ENCODE measurements at places on chromosomes 4 and X.

- DNase-seq = no peak
These were observed 259.1 kb upstream of the CPEB2 start for GRCh38 chr4:14743172-14743571.

DNA sequence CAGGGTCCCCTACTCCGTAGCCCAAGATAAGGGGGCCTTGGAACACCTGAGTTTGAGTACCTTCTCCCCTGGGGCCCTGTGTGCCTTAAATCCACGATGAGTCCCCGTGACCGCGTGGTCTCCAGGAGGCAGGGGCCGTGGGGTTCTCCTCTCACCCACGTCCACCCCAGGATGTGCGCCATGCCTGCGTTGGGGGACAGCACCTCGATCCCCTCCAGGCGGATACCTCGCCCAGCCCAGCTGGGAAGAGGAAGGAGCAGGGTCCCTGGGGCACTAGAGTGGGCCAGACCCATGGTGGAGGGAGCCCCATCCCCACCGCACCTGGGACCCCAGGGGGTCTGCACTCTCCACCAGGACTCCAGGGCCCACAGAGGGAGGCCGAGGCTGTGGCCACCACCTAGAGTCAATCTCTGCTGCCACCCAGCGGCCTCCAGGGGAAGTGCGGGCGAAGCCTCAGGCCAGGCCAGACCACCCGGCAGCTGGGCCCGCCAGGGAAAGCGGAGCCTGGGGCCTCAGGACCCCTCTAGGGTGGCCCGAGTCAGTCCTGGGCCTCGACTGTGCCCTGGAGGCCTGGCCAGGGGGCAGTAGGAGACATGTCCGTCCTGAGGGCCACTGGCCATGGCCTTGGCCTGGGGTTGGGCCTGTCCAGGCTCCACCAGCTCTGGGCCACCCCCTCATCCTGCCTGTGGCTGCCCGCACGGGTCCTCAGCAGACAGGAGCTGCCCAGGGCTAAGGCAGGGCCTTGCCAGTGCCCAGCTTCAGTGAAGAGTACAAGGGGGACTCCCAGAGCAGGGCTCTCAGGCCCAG, 55.0 kb downstream of the FAM53A start:
- peak; percentile 30 for DNase-seq

DNA sequence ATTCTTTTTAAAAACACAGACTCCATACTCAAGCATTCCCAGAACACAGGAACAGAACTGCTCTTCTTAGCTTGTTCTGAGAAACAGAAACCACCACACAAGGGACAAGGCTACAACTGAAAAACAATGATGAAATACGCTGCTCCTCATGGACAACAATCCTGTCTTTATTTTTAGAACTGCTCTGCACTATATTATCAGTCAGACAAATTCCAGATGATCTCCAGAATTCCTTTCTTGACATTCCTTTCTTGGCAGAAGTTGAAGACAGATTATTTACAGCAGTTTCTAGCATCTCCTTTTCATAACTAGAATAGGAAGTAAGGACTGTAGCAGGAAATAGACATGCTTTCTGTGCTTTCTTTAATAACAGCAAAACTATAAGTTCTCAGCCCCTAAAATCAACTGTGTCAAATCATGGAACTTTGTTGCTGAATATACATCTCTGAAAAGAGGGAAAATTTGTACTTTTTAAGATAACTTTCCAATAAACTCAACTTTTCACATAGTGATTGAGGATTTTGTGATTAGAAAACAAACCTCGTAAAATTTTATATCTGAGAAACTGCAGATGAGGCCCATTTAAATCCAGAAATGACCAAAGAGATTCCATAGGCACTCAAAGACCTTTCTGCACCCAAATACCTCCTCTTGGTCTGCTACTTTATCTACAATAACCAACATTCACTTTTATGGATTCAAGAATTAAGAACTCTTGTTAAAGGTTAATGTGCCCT, 35.9 kb downstream of the ANTXR2 start:
- peak; percentile 56 for DNase-seq

- no peak for DNase-seq
These were observed 126.8 kb downstream of the NFKB1 start for GRCh38 chr4:102627831-102628523.

DNA sequence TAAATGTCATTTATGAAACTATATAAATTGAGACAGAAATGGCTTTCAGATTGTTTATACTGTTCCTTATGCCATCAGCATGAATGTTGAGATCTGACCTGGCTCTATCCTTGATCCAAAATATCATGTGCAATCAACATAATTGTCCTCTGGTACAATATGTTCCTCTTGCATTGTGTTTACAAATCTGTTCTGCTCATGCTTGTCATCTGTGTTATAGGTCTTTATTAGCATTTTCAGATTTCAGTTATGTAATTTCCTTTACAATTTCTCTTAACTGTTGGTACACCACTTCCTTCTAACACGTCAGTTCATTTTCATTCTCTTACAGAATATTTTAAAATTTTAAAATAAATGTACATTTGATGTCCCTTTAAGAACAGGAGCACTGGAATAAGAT, 1.6 kb downstream of the HPGD start:
- DNase-seq = no peak

DNA sequence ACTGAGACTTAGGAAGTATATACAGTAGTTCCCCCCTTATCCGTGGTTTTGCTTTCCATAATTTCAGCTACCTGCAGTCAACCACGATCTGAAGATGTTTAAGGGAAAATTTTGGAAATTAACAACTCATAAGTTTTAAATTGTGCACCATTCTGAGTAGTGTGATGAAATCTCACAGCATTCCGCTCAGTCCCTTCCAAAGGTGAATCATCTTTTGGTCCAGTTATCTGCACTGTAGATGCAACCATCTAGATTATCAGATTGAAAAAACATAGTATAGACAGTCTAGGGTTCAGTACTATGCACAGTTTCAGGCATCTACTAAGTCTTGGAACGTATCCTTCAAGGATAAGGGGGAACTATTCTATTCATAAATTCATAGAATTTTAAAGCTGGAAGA, 109.0 kb downstream of the ANXA3 start:
- DNase-seq = no peak

DNA sequence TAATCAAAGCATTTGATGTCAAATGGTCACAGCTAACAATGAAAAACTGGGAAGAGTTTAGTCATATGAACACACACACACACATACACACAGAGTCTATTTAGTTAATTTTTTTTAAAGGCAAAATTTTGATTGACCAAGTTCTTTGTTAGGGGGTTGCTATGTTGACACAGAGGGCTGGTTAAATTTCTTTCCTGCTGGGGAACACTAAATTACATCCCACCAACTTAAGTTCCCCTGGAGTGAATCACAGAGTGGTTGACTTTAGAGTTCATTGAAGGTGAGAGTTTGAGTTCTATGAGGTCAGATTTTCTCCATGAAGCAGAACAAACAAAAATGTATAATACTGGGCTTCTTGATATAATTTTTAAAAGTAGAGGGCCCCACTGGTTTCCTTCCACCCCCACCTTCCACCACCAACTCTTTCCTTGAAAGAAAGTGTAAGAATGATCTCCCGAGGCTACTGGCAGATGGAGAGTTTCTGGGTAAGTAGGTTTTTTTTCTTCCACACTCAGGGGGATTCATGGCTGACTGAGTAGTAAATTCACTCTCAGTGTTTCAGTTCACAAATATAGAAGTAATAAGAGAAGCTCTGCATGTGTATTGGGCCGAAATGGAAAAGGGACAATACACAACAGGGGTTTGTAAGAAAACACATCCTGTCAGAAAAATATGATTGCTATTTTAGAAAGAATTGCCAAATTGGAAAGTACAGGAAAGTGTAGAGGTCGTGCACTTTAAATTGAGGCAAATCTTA, 917.0 kb upstream of the LCORL start:
- no peak for DNase-seq

DNA sequence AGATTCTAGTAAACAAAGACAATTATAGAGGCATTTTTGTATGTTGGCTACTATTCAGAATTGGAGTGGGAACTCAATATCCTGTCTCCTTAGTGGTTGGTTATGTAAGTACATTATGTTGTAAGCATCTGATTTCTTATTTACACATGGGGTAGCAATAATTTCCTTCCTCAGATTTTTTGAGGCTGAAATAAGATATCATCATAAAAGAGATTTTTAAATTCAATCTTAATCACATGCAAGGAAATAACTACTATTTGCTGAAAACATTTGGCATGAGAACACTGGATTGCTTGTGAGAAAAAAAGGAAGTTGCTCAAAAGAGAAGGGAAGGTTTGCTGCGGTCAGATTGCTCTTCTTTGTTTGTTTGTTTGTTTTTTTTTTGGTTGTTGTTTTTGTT, 437.7 kb upstream of the HS3ST1 start:
- DNase-seq = no peak

GRCh38 chr4:30953799-30954198, 233.6 kb downstream of the PCDH7 start:
- no peak for DNase-seq

- no peak for DNase-seq
These were observed 9.5 kb downstream of the GNRHR start for GRCh38 chr4:67744561-67745283.

DNA sequence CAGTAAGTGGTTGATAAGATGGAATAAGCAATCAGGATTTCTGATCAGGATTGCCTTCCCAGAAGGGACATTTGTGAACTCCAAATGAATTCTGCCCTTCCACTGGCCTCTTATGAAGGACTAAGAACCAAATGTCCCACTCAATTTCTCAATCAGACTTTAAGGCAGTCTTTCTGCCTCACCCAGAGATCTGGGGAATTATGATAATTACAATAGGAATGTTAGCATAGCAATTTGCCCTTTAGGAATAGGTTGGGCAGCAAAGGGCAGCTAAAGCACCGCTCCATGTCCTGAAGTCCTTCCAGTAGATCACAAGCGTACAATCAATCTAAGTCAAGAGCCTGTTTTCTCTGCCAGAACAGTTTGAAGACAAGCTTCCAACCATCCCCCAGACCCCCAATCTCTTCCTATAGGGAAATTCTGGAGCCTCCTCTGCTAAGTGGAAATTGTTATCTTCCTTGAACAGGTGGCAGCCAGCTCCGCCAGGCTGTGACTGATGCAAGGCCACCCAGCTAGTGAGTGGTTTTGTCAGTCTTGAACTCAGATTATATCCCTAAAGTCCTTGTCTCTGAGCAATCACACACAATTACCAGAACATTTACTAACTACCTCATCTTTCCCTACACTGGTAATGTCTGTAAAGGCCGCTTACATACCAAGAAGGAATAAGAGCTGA, 18.6 kb downstream of the NKX3-2 start:
- DNase-seq = no peak

GRCh38 chr4:168433571-168433970, 46.7 kb downstream of the DDX60L start:
- no peak for DNase-seq

- DNase-seq = no peak
These were observed 14.9 kb upstream of the PPEF1 start for GRCh38 chrX:18692541-18692940.

DNA sequence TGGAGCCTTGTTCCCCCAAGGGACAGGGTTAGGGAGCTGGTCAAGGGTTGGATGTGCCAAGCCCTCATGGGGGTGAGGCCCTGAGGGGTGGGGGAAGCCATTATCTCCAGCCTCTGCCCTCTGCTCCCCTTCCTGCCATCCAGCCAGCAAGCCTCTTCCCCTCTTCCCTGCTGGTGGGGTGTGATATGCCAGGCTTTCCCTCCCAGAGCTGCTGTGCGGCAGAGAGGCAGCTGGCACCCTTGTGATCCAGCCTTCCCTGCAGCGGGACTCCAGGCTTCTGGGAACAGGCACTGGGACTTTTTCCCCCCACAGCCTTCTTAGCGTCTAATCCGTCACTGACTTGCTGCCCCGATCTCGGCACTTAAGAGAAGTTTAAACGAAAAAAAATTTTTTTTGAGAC, 6.3 kb downstream of the SSR4 start:
- no peak for DNase-seq

- DNase-seq = no peak
These were observed 184.4 kb downstream of the GLUD2 start for GRCh38 chrX:121231566-121232358.

DNA sequence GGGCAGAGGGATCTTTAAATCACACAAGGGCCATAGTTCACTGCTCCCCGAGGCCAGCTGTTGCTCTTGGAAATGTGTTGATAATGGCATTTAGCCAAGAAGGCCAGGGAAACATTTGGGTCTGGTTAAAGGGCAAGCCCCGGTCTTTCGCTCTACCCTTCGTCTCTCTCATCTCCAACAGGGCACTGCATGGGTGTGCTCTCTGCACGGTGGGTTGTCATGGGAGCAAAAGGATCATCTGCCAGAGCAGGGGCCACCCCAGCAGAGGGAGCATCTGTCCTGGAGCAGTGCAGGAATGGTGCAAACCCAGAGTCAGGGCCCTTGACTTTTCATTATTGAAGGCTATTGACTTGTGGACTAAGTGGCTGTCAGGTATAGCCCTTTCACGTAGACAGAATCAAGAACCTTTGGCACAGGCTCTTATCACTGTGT, 22.7 kb upstream of the PGRMC2 start:
- no peak for DNase-seq

DNA sequence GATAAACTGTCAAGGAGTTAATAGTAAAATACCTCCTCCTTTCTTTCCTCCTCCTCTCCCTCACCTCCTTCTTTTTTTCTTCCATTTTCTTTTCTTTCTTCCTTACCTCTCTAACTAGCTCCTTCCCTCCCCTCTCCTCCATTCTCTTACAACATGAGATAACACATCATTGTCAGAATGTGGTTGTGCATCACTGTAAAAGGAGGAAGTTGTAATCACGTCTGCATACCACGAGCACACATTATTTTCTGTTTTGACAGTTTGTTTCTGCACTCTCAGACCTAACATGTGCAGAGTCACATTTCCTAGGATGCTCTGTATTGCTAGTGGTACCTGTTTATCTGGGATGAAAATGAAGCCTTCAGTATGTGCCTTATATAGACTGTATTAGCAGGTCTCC, 9.1 kb downstream of the SLIT2 start:
- no peak for DNase-seq

- no peak for DNase-seq
These were observed 32.1 kb upstream of the HTRA3 start for GRCh38 chr4:8237256-8237989.

- no peak for DNase-seq
These were observed 10.1 kb downstream of the FGFRL1 start for GRCh38 chr4:1021386-1022050.

- no peak for DNase-seq
These were observed 337.7 kb downstream of the BMPR1B start for GRCh38 chr4:95095348-95095974.

GRCh38 chr4:23770011-23770410, 119.8 kb downstream of the PPARGC1A start:
- no peak for DNase-seq

All from T-helper 1 cell (primary cell).